Non-pigmented ciliary epithelial cell (primary cell): ENCODE measurements at places on chromosomes 2 and 18.

DNA sequence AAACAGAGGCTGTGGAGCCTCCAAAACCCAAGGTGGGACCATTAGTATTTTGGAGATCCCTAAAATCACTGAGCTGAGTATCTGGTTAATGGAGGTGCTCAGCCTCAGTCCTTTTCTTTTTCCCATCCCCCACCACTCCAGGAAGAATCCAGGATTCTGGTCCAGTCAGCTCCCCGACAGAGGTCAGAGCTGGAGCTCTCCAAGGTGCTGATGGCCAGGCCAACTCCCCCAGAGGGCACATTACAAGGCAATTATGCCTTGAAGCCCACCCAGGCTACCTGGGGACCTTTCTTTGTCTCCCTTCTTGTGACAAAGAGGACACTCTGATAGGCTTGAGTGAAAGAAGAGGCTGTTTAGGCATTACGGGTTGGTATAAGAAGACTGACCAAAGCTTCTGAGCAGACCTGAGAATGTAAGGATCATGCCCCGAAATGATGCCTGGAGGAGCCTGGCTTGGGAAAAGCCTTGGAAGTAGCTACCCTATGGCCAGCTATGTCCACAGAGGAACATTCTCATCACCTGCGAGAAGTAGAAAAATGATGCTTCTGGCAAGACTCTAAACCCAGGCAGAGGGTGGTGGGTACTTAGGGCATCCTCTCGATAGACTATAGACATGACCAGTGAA lies 102.5 kb upstream of the LDAH start:
- no peak for DNase-seq

DNA sequence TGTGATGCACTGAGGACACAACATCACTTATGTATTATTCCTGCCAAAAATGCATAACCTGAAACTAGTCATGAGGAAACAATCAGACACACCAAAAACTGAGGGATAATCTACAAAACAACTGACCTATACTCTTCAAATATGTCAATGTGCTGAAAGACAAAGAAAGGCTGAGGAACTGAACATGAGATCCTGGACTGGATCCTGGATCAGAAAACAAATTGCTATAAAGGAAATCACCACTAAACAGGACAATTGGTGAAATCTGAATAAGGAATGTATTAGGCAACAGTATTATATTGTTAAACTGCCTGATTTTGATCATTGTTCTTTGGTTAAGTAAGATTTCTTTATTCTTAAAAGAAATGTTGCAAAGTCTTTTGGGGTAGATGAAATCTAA lies 28.8 kb downstream of the CUL3 start:
- no peak for DNase-seq

GRCh38 chr2:69149631-69150215 lies 136.7 kb downstream of the ANTXR1 start:
- DNase-seq: no peak

DNA sequence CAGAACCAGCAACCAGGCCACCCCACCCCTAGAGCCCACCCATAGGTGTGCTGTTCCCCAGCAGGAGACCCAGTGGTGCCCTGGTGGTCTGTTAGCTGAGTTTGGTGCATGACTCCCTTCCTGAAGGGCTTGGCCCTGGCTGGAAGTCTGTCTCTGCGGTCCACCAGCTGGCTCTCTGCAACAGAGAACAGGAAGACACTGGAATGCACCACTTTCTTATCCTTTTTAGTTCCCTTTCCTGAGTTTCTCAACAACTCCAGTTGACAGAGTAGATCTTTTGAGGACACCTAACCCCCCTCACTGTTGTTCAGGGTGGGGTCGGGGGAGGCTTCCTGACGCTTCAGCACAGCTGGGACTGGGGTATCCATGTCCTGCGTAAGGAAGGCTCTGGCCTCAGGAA lies 11.9 kb upstream of the RPL37A start:
- DNase-seq: no peak

DNA sequence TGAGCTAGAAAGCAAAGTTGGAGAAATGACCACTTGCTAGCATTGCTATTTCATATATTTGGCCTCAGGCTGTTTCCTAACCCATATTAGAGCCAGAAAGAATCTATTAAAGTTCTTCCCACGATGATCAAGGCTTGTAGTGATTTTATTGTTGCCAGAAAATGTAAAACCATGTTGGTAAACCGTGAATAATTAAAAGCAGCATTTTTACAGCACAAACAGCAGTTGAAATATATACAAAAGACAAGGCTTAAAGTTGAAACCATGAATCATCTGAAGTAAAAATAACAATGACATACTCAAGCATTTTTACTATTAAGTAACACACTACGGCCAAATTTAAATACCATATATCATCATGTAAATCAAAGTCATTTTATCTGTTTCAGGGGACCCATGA lies 27.7 kb upstream of the DSC3 start:
- DNase-seq: no peak

GRCh38 chr18:8858888-8859511 lies 153.6 kb downstream of the MTCL1 start:
- DNase-seq: peak; percentile 94

DNA sequence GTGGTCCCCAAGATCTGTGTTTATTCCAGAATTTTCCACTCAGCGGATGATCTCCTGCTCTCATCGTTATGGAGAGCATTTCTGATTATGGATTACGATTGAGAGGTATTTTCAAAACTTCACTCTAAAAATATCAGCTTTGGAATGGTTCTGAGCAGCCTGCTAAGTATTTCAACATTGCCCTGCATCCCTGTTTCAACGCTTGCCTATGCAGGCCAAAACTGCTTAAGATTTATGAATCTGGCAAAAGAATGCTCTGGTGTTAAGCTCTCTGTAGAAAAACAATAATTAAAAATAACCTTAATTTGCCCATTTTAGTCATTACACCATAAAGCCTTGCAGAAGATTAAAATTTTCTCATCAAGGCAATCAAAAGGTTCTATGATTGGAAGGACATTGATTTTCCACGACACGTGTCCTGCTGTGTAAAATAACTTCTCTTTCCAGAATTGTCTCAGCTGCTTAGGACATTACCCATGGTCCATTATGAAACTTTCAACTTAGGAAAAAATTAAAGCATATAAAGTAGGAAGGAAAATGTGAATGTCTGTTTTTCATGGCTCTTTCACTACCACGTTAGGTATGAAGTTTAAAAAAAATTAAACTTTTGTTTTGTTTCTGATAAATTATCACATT lies 229.9 kb downstream of the ACKR3 start:
- DNase-seq: no peak

GRCh38 chr2:231190531-231191197 lies 7.8 kb upstream of the ARMC9 start:
- DNase-seq: no peak

DNA sequence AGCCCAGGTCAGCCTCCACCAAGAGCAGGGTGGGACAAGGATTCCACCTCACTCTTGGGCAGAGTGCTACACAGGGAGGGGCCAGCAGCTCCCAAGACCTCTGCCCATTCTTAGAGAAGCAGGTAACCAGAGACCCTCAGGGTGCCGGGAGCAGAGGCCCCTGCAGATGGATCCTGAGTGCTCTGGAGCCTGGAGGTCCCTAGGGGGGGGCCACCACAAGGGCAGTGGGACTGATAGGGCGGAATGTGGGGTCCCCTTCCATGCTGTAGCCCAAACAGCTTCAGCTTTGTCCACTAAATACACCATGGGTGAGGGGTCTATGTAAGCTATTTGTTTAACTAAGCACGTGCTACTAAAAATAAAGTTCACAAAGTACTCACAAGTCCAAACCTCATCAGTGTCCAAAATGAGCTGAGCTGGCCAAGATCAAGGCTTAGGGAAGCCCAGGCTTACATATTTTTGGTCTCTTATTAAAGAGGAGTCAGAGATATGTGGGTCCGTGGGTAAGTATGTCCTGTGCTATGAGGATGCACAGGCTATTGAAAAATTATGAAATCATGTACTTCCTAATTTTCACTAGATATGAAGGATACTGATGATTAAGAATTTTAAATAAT lies 21.5 kb upstream of the GPC1 start:
- DNase-seq: no peak

DNA sequence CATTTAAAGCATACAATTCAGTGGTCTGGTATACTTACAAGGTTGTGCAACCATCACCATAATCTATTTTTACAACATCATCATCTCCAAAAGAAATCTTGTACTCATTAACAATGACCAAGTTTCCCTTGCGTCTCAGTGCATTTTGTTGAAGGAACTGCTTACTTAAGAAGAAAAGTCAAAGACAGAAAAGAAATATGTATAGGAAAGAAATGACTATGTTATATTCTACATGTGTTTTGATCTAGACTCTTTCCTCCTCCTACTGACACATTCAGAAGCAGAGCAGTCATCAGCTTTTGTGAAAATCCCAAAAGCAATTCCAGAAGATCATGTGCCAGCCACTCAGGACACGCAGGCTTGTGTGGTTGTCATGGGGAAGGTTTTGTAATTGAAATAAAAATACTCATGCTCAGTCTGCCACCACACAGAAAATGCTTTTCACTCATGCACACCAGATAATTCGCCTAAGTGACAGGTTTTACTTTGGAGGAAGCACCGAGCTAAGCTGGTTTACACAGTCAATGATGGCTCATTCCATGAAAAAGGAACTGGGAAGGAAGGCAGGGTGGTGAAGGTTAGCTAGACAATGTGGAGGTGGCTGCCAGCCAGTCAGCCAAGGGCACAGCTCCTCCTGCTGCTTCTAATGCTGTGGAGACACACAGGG lies 158.5 kb upstream of the REV1 start:
- DNase-seq: no peak

DNA sequence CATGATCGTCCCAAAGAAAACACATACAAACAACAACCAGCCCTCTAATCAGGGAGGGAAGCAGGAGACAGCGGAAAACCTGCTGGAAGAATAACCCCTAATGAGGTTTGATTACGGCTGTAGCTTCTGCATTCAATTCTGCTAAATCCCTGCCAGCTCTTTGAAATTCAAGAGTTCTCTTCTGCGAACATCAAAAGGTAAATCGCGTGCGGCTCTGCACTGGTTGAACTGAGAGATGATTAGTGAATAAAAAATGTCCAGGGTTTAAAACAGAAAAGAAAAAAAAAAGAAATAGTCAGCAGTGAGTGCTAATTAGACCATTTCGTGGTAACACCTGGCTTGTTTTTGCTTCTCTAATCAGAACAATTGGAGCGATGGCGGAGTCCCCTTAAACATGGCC lies 153.0 kb upstream of the CAPN13 start:
- no peak for DNase-seq

- DNase-seq: no peak
These were observed 110.4 kb downstream of the CYP26B1 start for GRCh38 chr2:72037261-72037666.

DNA sequence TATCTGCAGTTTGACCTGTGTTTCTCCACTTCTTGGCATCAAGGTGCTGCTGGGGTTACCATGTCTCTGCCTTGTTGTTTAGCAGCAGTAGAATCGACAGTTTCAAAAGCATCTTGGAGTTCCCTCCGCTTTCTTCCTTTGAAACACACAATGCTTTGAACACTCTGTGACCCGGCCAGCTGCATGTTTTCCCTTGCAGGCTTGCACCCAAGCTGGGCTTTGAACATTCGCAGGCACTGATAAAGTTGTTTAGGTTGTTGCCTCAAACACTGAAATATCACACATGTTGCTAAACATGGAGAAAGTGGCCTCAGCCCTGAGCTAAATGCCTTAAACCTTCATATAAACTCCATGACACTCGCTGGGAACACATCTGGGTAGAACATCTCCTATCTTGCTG lies 251.7 kb downstream of the TSN start:
- no peak for DNase-seq

DNA sequence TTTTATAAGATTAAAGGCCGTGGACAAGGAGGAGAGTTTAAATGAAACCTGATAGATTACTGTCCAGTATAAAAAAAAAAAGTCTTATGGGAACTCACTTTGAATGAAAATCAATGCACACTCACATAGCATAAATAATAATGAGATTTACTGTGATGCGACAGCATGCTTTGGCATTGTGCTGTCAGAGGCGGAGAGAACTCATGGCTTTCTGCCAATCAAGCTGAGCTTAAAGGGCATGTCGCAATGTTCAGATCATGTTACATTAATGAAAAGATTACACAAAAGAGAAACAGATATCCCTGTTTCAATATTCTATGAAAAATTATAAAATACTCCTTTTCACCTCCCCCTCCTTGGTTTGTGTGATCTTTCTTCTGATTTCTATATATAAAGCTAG lies 310.8 kb downstream of the ERBB4 start:
- DNase-seq: peak; percentile 80

GRCh38 chr2:65045651-65046050 lies 10.6 kb upstream of the CEP68 start:
- no peak for DNase-seq

GRCh38 chr2:25232248-25232825 lies 64.0 kb upstream of the POMC start:
- DNase-seq: no peak

DNA sequence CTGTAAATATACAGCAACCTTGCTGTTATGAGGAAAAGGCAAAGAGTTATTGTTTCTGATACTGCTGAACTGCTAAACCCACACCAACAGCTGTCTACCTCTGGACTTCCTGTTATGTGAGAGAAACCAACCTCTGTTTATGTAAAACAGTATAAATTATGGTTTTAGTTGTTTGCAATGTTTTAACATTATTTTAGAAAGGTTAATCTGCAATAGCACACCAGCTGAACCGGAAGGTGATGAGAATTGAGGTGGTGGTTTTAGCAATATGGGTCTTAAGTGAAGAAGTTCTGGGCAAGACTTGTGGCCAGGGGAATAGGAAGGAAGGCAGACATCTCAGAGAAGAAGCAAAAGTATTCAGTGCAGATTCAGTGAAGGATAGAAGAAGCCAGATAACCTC lies 237.8 kb downstream of the PLCL1 start:
- no peak for DNase-seq

GRCh38 chr18:12424252-12424651 lies 16.5 kb downstream of the PRELID3A start:
- no peak for DNase-seq

GRCh38 chr18:44309185-44309584 lies 371.5 kb upstream of the SETBP1 start:
- peak; percentile 40 for DNase-seq

GRCh38 chr2:241359481-241360045 lies 3.5 kb downstream of the FARP2 start:
- DNase-seq: no peak

- DNase-seq: no peak
These were observed 46.6 kb downstream of the SCN1A start for GRCh38 chr2:166081131-166081632.

DNA sequence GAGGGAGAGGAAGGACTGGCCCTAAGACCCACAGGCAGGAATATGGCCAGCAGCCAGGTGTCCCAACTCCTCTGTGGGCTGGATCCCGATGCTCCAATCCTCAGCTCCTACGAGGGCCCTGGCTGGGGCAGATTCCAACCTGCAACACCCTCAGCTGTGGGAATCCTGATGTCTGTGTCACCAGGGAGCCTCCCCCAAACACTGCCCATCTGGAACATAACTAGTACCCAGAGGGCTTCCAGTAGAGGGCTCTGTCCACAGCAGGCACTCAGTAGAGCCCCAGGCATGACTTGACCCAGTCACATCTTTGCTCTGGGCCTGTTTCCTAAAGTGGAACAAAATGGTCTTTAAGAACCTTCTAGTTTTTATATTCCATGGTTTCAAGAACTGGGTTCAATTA lies 20.6 kb upstream of the LOXHD1 start:
- DNase-seq: no peak
